ENCODE measurements at places on chromosomes 6 and 20.

DNA sequence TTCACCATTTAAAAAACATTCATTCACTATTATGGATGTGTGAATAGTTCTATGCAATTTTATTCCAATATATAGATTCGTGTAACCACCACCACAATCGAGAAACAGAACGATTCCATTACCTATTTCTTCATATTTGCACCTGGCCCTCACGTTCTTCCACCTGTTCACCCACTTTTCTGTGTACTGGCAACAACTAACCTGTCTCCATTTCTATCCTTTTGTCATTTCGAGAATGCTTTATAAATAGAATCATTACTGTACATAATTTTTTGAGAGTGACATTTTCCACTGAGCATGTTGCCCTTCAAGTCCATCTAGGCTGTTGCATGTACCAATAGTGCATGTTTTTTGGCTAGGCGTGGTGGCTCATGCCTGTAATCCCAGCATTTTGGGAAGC, 23.2 kb upstream of the STX11 start:
- no peak for DNase-seq

DNA sequence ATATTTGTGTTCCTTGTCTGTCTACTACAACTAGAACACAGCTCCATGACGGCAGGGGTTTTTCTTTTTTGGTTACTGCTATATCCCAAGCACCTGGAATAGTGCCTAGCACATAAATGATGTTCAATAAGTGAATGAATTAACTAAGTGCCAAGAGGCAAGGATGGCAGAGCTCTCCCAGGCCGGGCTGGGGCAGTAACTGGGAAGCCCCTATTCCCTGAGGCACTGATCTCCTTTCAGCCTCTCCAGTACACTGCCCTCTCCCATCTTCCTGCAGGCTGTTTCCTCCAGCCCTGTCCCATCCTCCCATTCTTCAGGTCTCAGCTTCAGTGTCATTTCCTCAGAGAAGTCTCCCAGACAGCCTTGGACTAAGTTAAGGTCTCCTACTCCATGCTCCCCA, 29.0 kb upstream of the SPDEF start:
- DNase-seq, result no peak

DNA sequence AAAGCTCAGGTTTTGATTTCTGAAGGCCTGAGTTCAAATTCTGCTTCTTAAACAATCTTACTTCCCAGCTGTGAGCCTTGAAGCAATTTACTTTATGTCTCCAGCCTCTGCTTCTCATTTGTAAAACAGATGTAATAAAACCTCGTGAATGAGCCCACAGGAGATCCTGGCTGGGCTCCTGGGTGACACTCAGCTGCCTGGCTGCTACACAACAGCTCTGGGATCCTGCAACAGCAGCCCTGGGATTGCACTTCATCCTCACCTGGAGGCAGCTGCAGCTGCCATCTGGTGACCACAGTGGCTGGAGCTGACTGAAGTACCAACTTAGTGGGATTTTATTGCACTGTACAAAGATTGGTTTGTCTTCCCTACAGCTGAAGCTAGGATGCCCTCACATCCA, 98.6 kb downstream of the NDUFAF5 start:
- no peak for DNase-seq

DNA sequence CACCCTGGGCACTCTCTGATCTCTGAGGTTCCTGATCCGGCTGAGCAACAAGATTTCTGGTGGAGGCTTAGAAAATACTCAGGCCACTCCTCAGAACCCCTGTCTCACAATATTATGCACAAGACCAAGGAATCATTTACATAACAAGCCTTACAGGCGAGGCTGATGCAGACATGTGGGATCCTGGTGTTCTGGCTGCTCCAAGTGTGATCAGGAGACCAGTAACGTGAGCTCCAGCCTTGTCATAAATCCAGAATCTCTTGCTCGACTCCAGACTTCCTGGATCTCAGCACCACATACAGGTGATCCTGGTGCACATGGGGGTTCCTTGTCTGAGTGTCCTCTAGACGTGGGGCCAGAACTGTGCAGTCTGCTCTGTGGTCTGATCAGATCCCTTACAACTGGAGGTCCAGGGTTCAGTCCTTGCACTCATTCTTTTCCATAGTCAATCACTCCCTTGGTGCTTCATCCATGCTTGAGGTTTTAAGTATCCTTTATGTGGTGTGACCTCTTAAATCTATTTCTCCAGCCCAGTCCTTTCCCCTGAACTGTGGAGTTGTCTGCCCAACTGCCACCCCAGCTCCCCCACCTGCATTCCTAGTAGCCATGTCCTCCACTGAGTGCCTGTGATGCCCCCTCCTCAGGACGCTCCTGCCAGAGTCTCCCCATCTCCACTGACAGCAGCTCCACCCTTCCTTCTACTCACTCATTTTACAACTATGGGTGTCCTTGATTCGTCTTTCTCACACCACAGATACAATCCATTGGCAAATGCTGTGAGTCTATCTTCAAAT, 5.1 kb downstream of the HLA-C start:
- no peak for DNase-seq

GRCh38 chr6:151216804-151217203, 23.0 kb upstream of the AKAP12 start:
- no peak for DNase-seq

DNA sequence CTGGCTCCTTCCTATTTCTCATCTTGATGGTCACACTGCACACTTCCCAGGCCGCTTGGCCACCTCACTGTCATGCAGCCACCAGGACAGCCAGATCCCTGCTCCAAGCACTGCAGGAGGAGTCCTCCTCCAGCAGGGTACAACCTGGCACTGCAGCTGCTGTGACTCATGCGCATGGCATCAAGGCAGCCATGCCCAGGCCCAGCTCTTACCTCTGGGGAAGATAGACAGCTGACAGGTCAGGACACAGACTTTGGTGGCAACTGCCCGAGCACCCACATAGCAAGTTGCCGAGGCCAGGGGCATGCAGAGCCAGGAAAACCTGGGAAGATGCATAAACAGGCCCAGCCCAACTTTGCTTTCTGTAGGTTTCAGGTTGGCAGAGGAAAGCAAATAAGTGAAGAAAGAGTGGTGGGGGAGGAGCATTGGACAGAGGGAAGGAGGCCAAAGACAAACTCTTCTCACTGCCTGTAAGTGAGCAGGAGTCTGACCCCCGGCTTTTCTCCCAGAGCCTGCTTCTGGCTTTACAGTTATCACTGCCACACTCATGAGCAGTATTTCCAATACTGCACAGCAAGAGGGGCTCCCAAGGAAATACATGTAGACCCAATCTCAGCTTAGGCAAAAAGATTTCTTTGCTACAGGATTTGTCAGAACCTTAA, 38.8 kb downstream of the SLC22A3 start:
- no peak for DNase-seq

DNA sequence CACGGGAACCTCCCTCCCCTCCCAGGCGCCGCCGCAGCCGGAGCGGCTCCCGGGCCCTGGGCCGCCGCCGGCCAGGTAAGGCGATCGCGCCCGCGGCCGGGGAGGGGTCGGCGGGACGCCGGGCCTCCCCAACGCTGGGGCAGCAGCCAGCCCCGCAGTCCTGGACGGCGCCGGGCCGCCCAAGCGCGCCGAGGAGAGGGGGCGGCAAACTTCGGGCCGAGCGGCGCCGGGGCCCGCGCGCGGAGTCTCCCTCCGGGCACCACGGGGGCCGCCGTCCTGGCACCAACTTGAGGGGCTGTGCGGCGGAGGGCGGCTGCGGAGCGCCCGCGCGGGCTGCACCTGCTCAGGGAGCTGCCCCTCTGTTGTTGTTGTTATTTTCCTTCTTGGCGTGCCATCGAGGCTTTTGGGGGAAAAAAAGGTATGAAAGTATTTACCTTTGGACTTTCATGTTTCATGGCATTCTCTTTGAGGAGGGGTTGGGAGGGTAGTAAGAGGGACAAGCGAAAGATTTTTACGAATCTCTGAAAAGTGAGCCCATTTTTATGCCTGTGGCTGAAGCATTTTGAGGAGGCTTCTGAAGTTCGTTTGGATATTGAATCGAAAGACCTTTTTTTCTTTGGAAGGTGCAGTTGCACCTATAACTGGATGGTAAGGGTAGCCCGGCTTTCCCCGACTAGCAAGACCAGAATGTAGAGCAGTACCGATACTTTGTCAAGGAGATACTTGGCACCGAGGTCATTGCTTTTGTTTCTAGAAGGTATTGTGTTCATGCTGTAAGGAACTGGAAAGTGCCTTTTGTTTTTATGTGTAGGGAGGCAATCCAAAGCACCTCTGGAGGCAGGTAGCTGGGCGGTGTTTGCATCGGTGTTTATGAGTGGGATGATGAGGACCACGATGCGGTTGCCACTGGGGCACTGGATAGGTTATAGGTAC, at the start of gene RNF182:
Gene RNF182 (plus strand): TSS at position 4 of the 933 bp plus-strand sequence. CDS start 52,168 bp downstream, outside the sequence.
- no peak for DNase-seq

GRCh38 chr20:24519476-24519875, 50.0 kb downstream of the SYNDIG1 start:
- DNase-seq, result no peak

DNA sequence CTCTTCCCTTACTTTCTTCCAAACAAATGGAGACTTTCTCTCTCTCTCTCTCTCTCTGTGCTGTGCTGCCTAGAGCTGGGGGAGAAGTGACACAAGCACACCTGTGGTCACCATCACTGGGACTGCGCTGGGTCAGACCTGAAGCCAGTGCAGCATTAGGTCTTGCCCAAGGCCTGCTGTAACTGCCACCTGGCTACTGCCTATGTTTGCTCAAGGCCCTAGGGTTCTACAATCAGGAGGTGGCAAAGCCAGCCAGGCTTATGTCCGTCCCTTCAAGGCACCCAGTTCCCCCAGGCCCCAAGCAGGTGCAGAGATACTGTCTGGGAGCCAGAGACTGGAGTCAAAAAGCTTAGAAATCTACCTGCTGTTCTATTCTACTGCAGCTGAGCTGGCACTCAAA, 49.4 kb upstream of the TOP1 start:
- no peak for DNase-seq

- DNase-seq, result peak; percentile 46
These were observed 36.7 kb upstream of the AAR2 start for GRCh38 chr20:36199345-36200257.

GRCh38 chr6:2111162-2111677, 134.2 kb downstream of the GMDS start:
- DNase-seq, result no peak

- no peak for DNase-seq
These were observed 1.6 kb upstream of the SLC35B3 start for GRCh38 chr6:8436966-8437365.

- DNase-seq, result no peak
These were observed 69.5 kb downstream of the CSE1L start for GRCh38 chr20:49115564-49115963.

- DNase-seq, result no peak
These were observed 19.8 kb downstream of the COL20A1 start for GRCh38 chr20:63312690-63313348.

- DNase-seq, result no peak
These were observed 120.1 kb upstream of the PTPN1 start for GRCh38 chr20:50389808-50390684.

GRCh38 chr20:63741676-63742380, 2.3 kb downstream of the SLC2A4RG start:
- DNase-seq, result no peak

- no peak for DNase-seq
These were observed 152.3 kb downstream of the CARMIL1 start for GRCh38 chr6:25431306-25431974.

DNA sequence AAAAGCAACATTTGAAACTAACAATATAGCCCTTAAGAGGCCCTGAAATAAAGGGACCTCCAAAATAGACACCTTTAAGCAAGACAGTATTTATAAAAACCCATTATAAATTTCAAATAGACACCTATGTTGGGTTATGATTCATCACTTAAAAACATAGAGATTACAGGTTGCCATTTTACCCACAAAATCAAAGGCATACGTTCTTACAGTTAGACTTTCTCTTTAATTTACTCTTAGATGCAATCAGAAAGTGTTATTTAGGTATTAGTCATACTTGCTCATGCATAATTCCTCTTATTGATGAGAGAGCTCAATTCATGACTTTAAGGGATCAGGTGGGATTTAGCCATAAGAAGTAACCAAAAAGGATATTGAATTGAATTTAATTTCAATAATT, 51.5 kb upstream of the TMEM200A start:
- no peak for DNase-seq

DNA sequence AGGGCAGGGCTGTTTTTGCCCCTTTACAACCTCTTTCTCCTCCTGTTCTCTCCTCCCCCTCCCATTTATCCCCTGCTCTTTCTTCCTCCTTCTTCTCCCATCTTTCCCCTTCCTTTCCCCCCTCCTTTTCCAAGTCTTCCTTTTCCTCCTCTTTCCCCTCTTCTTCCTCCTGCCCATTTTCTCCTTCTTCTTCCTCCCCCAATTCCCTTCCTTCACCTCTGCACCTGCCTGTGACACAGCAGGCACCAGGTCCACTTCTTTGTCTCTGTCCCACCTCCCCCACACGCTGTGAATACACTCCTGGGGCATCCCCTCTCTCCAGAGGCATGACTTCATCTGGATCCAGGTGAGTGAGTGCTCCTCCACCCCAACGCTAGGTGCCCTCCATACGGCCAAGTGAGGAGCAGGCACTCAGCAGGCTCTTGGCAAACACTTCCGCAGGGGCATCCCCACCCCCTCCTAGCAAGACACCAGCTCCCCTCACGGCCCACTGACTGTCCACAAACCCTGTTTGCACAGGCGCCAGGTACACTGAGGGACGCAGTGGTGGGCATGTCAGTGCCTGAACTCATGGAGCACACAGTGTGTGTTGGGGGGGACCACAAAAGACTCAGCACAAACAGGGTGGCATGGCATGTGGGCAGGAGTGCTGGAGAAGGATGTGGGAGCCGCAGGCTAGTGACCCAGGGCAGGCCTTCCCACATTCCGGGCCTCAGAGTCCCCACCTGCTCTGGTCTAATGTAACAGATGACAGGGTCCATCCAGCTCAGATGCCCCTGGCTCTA, 10.7 kb upstream of the TLDC2 start:
- no peak for DNase-seq

- DNase-seq, result no peak
These were observed 188.4 kb upstream of the TSHZ2 start for GRCh38 chr20:52783769-52784168.

DNA sequence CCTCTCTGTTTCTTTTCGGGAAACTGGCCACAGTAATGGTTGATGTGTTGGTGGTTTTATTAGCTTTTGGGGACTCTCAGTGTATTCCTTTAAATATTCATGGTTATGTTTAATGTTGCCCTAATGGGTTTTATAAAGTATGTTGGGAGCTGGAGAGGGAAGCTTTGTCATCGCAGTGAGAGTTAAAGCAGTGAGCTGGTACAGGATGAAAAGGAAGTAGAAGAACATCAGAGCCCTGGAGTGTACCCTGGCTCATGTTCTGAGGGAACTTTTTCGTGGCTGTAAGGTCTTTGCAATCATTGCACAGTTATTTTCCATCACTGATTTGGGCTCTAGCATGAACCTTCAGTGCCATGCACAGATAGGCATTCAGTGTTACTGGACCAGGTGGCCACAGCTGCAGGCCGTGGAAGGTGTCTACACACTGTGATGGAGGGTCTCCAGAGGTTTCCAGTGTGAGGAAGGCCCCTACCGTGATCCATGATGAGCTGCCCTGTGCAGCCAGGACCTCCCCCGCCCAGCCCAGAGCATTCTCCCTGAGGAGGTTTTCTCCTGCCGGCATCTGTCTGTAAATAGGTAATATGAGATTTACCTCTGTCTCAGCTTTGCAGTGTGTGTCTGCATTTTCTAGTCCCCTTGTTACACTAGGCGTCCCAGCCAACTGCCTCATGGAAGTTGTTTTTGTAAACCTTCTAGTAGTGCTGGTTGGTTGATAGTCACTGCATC, 22.4 kb upstream of the TMEM217 start:
- no peak for DNase-seq

Measured in immature natural killer cell (primary cell).